ENCODE measurements at places on chromosomes 3 and 15.

DNA sequence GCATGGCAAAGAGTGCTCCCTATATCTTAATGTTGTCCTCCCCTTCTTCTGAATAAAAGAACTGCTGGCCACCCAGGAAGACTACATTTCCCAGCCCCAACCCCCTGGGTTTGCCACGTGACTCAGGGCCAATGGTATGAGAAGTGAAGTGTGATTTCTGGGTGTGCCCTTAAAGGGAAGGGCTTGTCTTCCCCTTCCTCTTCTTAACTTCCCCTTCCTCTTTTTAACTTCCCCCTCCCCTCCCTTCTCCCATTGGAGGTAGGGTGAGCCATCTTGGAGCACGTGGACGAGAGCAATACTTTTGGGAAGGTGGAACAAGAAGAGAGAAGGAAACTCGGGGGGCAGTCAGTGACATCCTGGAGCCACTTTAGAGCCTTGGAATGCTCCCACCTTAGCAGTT, 6.8 kb upstream of the KBTBD12 start:
- no peak for DNase-seq

DNA sequence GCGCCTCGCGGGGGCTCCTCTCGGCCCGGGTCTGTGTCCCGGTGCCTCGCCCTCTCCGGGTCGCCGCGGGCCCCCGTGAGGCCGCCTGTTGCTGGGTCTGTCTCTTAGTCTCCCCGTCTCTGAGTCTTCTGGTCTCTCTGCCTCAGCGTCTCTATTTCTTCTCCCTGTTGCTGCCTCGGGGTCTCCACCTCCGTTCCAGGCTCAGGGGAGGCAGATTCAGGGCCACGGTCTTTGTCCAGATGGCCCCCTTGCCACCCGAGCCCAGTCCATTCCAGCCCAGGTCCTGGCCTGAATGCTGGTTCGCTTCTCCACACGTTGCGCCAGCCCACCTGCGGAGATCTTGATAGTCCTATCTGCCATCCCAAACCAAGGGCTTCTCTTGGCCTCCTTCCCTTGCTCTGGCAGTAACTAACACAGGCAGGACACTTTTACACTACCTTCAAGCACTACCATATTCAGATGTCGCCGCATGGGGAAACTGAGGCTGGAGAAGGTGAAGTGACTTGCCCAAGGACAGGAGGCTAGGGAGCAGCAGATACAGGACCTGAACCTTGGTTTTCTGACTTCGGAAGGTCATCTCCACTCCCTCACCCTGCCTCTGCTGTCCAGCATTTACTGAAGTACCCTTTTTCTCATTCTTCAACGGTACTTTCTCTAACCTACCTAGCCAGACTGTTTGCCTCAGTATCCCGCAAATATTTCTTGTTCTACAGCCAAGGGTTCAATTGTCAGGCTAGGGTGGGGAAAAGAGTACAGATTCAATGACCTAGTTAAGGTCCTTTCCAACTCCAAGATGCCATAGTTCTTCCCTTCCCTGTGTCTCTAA, 616 bp upstream of the IGDCC4 start:
- no peak for DNase-seq

GRCh38 chr15:82890995-82891390, 61.5 kb downstream of the HOMER2 start:
- no peak for DNase-seq

DNA sequence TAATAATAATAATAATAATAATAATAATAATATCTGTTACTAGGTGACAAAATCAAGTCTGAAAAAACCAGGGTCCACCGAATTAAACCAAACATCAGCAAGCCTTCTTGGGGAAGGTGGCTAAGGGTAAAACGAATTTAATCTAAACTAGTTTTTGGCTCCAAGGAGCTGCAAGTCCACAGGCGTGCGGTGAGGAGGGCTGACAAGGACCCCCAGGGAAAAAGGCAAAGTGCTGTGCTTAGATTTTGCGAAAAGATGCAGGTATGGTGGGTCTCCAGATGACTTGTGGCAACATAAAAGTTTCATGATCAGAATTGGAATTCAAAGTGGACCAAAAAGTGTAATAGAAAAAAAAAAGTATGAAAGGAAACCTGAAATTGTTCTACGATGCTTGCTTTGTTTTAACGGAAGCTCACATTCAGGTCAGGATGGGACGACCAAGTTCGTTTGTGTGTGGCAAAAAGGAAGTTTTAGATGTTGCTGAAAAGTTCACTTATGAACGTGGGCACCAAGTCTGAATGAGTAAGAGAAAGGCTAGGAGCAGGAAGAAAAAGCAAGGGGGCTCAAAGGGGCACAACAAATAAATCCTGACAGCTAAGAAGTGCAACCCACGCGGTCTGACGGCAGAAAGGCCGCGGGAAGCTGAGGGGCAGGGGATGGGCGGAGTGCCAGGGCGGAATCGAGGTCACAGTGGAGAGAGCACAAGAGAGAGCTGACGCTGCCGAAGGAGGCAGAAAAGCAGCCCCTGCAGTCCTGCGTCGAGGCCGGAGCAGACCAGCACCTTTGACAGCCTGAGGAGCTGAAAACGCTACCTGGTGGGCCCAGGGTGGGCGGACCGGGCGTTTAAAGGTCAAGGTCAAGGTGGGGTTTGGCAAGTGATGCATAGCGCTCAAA, 1.1 kb downstream of the WDR82 start:
- no peak for DNase-seq

- no peak for DNase-seq
Observed at GRCh38 chr3:141646760-141647561, 91.1 kb upstream of the RNF7 start.

GRCh38 chr15:81047928-81048327, 47.2 kb downstream of the TLNRD1 start:
- no peak for DNase-seq

DNA sequence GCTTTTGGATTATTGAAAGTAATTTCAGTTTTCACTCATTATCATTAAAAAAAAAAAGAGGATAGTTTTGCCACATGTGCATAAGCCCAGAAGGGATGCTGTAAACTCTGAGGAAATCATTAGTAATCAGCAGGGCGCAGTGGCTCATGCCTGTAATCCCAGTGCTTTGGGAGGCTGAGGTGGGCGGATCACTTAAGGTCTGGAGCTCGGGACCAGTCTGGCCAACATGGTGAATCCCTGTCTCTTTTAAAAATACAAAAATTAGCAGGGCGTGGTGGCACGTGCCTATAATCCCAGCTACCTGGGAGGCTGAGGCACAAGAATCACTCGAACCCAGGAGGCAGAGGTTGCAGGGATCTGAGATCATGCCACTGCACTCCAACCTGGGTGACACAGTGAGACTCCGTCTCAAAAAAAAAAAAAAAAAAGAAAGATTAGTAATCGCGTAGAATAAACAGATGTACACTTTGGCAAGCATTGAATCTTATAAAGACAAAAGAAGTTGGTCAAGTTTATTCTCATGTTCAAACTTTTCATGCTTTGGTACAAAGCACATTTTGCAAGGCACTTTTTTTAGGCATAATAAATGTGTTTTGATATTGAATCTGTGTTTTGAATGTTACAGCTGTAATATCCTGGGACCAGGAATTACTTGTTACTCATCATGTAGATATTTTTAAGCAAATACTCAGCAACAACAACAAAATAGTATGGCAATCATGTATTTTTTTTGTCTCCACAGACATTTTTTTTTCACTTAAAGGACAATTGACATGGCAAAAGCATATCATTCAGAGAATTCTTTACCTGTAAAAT, 93.2 kb upstream of the AGTR1 start:
- no peak for DNase-seq

All from left renal pelvis (tissue), 4 donors.